MG63 (cell line): ENCODE measurements at places on chromosomes 2 and 18. TPM values are rescaled to one million over a fixed set of nuclear protein-coding genes. Genes with fewer than 3 reads are reported as not detected.

Gene CYP26B1
- total RNA-seq, result 5.4 and 10.6 TPM in 2 replicates

Gene COLEC11
- 2.1 TPM in 1 of 2 replicates, not detected in the other for total RNA-seq

Gene POMC
- not detected in 2 replicates for total RNA-seq

Gene LRP1B
- 0.07 TPM in 1 of 2 replicates, not detected in the other for total RNA-seq

Gene BOLL
- not detected in 2 replicates for total RNA-seq

Gene SCN7A
- not detected in 2 replicates for total RNA-seq

Gene PLEKHH2
- total RNA-seq, result 0.44 and 1.2 TPM in 2 replicates

Gene C18orf54
- 1.7 and 9.8 TPM in 2 replicates for total RNA-seq

Gene C2orf81
- not detected in 2 replicates for total RNA-seq
